Sigmoid colon (tissue), 7 donors: ENCODE measurements at places on chromosomes 12 and 14. TPM values are rescaled to one million over a fixed set of nuclear protein-coding genes. Genes with fewer than 3 reads are reported as not detected.

KIF5A gene
- under 0.01 TPM for polyA plus RNA-seq

OTX2 gene
- not detected for polyA plus RNA-seq

COX8C gene
- polyA plus RNA-seq: not detected

LRRC23 gene
- polyA plus RNA-seq: 11.4 TPM

MYBPC1 gene
- polyA plus RNA-seq: 3.9 TPM

SRRM4 gene
- not detected for polyA plus RNA-seq

ESRRB gene
- not detected for polyA plus RNA-seq

NINJ2 gene
- polyA plus RNA-seq: 12.3 TPM

CCDC175 gene
- not detected for polyA plus RNA-seq

GPR84 gene
- polyA plus RNA-seq: 0.92 TPM
